NCI-H524 (cell line): ENCODE measurements at places on chromosomes 13 and 19.
A peak's percentile ranks its signal among the peaks of the same experiment; 100 is the strongest.

- peak; percentile 2 for DNase-seq
These were observed 7.2 kb downstream of the SIN3B start for GRCh38 chr19:16836115-16837034.

DNA sequence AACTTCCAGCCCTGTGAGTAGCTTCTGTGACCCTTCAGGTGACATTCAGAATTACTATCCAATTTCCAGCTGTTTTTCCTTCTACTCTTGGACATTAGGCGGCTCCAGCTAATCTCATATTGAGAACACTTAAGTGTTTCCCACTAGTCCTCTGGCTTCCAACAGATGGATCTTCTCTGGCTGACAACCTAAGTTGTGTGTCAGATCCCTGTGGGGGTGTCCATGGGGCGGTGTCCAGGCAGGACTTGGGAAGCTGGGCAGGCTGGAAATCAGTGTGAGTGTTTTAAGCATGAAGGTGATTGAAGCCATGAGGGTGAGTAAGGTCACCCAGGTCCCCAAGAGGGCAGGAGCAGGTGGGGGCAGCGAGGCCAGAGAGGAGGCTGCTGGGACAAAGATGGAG, 10.1 kb downstream of the CNOT3 start:
- no peak for DNase-seq

DNA sequence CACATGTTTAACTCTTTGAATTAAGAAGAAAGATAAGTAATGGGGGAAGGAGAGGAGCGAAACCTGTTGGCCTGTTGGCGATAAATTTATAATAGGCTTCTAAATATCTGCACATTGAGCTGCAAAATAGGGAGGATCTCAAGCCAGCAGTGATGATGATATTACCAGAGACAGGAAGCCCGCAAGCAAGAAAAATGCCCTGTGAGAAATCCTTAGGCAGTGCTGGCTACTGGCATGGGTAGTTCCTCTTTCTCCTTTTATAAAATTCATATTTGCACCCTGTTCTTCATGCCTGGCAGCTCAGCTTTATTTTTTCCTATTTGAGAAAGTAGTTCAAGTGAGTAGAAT, 858 bp upstream of the USP12 start:
- DNase-seq = no peak

DNA sequence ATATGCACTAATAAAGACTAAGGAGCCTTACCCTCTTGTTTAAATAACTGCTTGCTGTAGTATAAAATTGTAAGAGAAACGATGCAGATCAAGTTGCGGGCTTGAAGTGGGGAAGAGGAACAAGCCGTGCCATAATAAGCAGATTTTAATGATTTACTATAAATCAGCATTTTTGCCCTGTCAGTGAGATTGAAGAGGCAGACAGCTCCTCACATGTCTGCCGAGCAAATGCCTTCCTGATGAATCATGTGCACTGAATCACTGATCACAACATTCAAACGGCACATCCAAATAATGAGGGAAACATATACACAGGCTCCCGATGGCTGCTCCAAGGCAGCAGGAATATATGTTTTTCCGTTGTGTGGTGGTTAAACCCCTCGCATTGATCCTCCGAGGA, 282.9 kb downstream of the TSHZ3 start:
- DNase-seq = no peak

GRCh38 chr13:32224916-32225315, 90.2 kb downstream of the ZAR1L start:
- DNase-seq = no peak

DNA sequence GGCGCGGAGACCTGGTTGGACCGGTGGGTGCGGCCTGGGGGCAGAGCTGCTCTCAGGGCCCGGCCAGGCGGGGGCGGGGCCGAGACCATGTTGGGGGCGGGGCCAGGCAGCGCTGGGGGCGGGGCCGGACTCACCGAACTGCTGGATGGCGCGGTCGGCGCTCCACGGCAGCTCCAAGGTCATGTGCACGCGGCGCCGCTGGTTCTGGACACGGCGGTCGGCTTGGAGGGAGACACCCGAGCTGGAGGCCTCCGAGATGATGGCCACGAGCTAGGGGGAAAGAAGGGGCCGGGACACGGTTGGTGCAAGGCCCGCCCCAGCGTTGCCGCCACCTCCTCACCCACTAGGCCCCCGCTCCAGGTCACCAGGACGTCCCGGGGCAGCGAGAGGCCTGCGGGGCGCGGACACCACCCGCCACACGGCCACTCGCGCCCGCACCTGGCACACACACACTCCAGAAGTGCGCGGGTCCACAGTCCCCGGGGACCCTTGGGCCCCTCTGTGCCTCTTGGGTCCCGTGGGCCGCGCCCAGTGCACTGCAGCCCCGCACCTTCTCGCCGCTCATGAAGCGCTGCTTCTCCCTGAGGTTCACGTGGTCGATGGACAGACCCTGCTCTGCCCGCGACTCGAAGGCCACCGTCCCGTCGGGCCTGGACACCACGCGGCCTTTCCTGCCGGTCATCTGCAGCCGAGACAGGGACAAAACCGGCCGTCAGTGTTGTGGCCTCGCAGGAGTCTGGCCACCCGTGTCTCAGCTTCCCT, 8.7 kb downstream of the GPX4 start:
- DNase-seq = no peak

DNA sequence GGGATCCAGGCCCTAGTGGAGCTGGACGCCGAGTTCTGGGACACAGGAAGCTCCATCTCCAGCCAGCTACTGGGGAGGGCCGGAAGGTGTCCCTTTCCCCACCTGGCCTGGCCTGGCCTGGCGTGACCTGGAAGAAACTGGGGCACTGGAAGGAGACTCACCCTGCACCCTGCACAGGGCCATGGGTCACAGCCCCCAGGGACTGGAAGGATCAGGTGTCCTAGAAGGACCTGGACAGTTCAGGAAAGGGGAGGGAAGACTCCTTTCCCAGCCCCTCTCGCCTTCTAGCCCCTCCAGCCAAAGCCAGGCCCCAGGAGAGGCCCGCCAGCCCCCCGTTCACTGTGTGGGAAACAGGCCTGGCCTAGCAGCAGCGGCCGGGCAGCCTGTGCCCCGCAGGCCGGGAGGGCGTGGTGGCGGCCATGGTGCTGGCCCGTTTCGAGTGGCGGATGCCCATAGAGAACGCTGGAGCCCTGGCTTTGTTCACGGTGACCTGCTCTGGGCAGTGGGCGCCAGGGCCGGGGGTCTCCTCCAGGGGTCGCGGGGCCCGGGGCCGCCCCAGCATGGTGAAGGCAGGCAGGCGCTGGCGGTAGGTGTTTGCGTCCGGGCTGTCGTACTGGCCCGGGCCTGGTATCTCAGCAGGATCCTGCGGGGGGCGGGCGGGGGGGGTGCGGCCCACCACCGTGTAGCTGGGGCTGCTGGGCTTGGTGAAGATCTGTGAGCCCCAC, 2.8 kb upstream of the SHC2 start:
- DNase-seq = no peak

GRCh38 chr19:40128991-40129390, 38.2 kb upstream of the ZNF780A start:
- no peak for DNase-seq

DNA sequence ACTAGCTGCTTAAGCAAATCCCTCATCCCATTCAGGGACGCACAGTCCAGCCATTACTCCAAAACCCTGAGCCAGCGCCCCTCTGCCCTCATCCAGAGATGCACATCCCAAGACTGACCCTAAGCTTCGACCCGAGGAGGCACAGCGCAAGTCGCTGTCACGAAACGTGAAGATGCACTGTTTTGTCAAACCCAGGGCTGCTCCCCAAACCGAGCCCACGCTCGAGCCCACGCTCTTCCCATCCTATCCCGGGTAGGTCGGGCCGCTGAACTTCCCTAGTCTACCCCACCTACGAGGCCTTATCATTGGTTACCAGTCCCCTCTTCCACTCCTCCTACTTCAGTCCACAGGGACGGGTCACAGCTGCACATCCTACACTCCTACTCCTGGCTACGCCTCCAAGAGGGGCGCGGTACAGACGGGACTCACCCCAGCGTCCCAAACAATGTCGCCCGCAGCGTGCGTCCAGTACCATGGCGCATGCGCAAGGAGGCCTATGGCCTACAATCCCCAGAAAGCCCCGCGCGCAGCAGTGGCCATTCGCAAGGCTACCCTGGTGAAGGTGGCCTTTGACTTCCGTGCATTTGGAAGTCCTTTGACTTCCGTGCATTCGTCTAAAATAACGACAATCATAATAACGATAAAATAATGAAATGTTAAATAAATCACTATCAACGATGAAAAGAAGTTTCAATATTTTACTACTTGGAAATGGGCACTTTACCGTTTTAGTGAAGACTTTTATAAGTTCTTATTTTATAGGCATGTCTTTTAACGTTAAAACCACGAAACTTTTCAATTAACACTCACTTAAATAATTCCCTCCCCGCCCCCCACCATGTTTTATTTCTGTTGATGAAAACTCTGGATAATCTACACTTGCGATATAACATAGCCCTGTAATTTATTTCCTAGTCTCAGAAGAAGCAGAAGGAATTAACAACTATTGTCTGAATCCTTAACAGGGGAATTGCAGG, at the start of gene ZNF285:
TSS of gene ZNF285 (minus strand) at position 470 of the 977 bp plus-strand sequence. CDS start 4,395 bp downstream, outside the sequence.
- DNase-seq = no peak

GRCh38 chr13:23637829-23638228, 67.6 kb downstream of the TNFRSF19 start:
- peak; percentile 80 for DNase-seq

GRCh38 chr13:111006506-111007031, 91.7 kb upstream of the ANKRD10 start:
- no peak for DNase-seq

GRCh38 chr13:112725346-112726015, 35.6 kb downstream of the ATP11A start:
- no peak for DNase-seq

DNA sequence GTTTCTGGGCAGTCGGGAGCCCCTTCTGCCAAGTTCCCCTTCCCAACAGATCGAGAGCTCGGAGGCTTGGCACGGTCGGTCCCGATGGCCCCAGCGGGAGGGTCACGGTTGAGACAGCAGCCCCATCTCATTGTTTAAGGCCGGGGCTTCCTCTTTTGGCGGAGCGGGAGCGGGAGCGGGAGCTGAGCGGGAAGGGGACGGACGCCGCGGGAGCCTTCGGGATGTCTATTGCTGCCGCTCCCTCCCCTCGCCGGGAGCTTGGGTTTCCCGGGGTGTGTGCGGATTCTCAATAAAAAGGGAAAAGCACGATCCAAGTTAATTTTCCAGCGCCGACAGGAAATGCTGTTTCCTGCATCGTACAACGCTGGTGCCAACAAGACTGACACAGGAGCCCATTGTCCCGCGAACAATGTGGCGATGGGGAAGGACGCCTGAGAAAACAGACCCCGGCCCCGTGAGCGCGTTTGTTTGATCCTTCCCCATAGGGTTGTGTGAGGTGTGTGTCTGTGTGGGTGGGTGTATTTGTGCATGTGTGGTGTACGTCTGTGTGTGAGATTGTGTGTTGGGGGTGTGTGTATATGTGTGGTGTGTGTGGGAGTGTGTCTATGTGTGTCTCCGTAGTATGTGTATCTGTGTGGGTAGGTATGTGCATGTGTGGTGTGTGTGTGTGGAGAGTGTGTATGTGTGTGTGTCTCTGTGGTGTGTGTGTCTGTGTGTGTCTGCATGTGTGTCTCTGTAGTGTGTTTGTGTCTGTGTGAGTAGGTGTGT, 36.3 kb upstream of the FLT1 start:
- peak; percentile 43 for DNase-seq

DNA sequence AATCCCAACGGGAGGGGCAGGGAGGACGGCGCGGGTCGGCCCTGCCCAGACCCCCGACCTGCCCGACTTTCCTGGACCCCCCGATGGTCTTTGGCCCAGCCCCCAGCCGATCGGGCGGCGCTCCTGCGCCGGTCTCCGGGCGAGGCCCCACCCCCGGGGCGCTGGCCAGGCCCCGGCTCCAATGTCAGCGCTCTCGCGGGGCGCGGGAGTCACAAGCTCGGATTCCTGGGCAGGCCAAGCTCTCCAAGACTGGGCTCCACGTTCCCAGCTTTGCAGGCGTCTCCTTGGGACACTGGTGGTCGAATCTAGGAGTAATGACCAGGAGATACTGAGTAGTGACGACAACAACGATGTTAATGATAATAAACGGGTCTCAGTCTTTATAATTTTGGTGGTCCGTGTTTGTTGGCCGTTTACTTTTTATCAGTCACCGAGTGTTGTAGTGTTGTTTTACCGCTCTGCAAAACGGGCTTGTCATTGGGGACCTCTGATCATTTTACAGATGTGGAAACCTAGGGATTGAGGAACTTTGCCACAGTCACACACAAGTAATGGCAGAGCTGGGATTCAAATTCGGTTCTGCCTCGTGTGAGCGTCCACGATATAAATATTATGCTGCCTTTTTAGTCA, 545 bp downstream of the RAD23A start:
- peak; percentile 47 for DNase-seq

DNA sequence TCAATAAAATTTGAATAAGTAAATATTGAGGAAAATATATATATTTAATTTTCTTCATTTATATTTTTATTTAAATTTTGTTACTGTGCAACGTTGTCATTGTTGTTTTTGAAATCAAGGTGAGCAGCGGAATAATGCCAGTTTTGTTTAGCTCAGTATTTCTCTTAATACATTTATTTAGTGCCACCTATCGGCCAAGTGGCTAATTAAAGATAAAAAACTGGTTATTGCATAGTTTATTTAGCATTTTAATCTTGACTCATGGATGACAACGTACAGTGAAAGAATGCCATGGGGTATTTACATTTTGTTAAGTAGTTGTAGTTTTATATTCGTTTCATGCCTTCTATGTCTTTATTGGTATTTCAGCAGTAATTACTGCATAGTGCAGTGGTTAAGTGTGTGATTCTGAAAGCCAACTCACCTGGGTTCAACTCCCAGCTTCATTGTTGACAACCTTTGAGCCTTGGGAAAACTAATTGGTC, 265.9 kb downstream of the MYO16 start:
- peak; percentile 70 for DNase-seq

GRCh38 chr19:49145573-49146407, 9.4 kb downstream of the HRC start:
- peak; percentile 63 for DNase-seq

DNA sequence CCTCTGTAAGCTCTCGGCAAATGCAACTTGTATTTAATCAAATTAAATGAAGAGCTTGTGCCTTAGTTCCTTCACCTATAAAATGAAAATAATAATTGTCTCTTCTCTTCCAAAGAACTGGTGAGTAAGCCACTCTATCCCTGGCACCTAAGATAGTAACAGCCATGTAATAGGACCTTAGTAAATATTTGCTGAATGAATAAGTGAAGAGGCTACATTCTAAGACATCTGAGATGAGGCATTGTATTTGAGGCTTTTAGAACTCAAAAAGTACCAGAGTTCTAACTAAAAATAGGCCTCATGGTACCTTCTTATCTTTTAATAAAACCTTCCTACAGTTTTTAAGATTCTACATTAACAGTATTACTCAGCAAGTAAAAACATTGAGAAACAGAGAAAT, 17.3 kb upstream of the DCLK1 start:
- no peak for DNase-seq

DNA sequence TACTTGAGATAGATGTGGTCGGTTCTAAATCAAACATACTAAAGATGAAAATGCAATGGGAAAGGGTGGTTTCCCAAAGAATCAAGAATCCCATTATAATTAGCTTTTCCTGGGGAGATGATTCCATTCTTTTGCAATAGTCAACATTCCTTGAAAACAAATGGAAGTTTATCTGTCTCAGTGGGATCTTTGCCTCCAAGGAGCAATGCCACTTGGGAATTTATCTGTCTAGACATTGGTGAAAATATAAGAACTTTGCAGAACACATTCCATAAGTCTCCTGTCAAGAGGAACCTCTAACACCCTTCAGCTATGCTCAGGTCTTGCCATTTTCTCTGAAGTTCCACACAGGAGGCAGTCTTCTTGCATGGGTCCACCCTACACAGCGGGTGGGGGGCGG, 152.5 kb downstream of the KCTD12 start:
- no peak for DNase-seq

GRCh38 chr19:40549007-40549708, 27.5 kb upstream of the SHKBP1 start:
- DNase-seq = peak; percentile 91

- no peak for DNase-seq
These were observed 229.0 kb downstream of the POSTN start for GRCh38 chr13:37369616-37370015.
